ENCODE measurements at places on chromosomes 6 and 20.

DNA sequence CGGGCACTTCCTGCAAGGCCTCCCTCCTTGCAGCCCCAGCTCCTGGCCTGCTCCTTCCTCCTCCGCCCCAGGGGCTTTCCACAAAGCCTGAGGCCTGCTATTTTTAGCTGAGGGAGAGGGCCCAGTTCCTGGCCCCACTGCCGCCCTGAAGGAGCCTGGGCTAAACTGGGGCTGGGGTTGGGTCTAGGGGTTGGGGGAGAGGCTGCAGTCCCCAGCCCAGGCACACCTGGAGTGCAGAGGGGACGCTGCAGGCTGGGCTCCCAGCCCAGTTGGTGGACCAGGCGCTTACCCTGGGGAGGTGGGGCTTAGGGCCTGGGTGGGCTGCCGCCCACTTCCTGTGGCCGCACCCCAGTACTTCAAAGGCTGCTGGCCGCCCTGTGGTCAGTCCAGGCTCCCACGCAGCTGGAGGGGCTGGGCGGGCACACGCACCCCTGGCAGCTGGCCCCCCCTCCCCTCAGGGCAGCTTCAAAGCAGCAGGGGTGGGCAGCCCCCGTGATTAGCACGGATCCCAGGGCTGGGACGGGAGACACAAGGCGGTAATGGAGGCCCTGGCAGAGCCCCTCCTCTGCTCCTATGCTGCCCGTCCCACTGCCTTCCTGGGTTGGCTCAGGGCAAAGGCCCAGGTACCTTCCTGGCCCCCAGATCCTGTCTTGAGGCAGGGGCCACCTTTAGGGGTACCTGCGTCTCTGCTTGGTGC lies 7.1 kb upstream of the ABHD16B start:
- DNase-seq, result no peak

DNA sequence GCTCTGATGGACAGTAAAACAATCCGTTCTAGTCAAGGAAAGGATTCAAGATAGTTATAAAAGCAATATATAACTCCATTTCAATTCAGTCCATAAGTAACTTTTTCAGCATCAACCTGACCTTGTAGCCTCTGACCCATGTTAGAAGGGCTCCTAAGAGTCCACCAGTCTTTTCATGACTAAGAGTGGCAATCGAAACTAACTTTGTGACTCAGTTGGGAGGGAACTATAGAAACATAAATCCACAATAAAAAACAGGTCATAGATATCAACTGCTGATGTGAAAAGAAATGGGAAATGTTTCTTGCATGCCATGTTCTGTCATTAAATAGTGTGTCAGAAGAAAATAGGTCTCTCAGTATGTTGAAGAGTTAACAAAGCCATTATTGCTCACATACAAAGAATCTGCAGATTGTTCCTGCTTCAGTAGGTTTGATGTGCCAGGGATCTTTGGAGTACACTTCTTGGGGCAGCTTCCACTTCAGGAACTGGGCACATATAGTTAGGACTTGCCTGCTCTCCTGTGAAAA lies 16.2 kb upstream of the RBL1 start:
- no peak for DNase-seq

DNA sequence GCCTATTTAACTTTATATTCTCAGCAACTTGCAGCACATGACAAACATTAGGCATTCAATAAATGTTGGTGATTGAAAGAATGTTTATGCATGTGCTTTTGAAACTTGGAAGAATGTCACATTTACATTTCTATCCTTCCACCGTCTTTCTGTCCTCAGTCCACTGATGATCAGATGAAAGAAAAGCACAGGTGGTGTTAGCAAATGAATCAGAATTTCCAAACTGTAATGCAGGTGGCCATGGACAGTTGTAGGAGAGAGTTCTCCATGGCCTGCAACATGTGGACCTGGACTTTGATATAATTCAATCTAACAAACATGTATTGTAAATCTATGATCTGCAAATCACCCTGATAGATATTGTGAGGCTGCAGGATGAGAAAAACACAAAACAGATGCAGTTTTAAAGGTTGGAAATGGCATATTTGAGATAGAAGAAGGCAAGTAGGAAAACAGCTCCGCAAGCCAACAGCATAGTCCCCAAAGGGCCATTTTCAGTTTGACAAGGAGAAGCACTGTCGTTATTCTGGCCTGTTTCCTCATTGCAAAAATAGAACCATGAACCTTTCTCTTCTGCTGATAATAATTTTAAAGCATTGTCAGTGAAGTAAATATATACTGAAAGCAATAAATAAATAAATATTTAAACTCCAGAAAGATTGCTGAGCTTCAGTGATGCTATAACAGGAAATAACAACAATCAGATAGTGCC lies 119.4 kb downstream of the AIG1 start:
- DNase-seq, result no peak

- no peak for DNase-seq
Observed at GRCh38 chr20:16441546-16442164, 131.6 kb downstream of the KIF16B start.

- DNase-seq, result no peak
Observed at GRCh38 chr6:158461954-158462353, 97.9 kb upstream of the TMEM181 start.

Measured in brain microvascular endothelial cell (primary cell).